ENCODE measurements at places on chromosomes 16 and 17.

DNA sequence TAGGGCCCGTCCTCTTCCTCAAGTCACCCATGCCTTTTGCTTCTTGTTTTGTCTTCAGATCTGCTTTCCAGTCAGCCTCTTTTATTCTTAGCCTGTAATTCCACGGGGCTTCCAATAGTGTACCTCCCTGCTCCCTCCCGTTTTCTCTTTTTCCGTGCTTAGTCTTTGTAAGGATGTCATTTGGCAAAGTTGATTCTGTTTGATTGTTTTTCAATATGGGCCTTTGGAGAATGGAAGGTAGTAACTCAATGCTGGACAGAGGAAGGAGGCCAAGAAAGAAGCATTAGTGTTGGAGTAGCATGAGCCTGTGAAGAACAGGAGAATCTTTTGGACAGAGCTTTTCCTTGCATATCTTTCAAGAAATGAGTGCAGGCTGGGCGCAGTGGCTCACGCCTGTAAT is 6.5 kb downstream of the WWP2 start:
- no peak for DNase-seq

DNA sequence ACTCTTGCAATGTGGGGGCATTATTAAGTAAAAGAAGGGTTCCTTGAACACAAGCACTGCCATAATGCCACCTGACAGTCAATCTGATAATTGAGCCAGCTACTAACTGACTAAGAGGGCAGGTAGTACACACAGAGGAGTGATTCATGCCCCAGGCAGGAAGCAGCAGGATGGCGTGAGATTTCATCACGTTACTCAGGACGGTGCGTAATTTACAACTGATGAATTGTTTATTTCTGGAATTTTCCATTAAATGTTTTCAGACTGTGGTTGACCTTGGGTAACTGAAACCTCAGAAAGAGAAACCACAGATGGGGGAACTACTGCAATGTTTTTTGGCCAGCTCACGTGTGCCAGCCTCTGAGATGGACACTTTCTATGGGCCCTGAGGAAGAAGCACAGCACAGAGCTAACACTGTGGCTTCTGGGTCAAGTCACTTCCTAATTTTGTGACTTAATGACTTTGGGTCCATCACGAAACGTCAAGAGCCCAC is 46.7 kb downstream of the C17orf67 start:
- peak; percentile 24 for DNase-seq

GRCh38 chr17:55303701-55304145 is 39.0 kb downstream of the HLF start:
- DNase-seq: no peak

GRCh38 chr17:46818929-46819859 is 702 bp upstream of the WNT3 start:
- no peak for DNase-seq

GRCh38 chr17:31586946-31587345 is 195.5 kb downstream of the RAB11FIP4 start:
- no peak for DNase-seq

- no peak for DNase-seq
Measured at GRCh38 chr16:4324492-4325252, 8.8 kb downstream of the GLIS2 start.

GRCh38 chr16:82655072-82655714 is 28.4 kb downstream of the CDH13 start:
- DNase-seq: peak; percentile 61

DNA sequence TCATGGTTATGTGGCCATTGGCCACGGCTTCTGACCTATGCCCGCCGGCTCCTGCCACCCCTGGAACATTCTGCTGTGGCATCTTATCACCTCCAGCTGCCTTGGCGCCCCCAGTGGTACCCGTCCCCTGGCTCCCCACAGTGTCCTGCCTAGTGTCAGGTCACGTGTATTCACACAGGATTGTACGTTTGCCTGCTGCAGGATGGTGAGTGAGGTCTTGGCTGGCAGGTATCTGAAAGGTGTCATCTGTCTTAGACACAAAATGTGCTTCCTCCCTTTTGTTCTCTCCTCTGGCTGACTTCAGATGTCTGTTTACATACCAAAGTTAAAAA is 24.9 kb downstream of the DBNDD1 start:
- DNase-seq: no peak

DNA sequence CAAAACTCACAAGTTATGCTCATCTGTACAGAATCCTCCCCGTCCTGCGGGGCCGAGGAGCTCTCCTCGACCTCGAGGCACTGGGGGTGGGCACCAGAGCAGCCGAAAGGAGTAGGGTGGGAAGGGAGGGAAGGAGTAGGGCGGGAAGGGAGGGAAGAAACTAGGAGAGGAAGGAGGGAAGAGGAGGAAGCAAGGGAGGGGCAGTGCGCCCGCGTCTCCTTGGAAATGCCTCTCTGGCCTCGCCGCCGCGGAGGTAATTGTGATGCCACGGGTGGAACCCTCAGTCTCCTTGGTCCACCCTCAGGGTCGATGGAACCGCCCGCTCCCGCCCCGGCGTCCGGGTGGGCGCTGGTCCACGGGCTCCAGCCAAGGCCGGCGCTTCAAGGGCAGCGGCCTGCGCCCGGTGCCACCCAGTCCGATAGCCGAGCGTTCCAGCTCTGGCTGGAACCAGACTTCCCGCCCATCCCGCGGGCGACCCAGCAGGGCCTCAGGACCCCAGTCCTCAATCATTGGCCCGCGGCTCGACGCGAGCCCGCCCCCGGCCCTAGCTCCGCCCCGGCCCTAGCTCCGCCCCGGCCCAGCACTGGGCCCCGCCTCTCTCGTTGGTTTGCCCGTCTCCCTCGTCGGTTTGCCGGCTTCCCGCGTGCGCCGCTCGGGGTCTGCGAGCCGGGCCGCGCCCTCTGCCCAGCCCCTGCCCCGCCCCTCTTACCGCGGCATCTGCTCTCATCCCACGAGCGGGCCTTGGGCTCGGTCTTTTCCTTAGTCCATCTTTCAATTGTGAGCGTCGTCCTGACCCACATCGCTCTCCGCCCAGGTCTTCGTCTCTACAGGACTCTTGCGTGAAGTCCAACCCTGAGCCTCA is 596 bp downstream of the PROCA1 start:
- DNase-seq: peak; percentile 76

GRCh38 chr16:10681310-10682308 is 13.1 kb downstream of the TEKT5 start:
- no peak for DNase-seq

GRCh38 chr16:57240851-57241250 is 4.2 kb upstream of the ARL2BP start:
- DNase-seq: no peak

DNA sequence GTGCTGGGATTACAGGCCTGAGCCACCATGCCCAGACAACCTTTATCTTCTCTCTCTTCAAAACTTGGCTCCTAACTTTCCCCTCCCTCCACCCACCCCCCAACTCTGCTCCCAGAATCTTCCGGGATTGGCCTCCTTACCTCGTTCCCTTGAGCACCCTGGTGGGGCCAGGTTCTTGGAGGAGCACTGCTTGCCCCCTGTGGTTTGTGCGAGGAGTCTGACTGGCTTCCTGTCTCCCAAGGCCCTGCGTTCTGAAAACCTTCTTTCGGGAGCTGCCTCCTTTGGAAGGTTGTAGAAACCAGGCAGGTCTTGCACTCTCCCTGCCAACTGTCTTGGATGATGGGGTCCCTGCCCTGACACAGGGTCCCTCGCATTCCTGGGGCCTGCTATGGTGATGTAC is 19.8 kb downstream of the PLXDC1 start:
- no peak for DNase-seq

- DNase-seq: no peak
Measured at GRCh38 chr16:18832613-18833012, 31.3 kb upstream of the ARL6IP1 start.

- no peak for DNase-seq
Measured at GRCh38 chr16:58589326-58589905, 40.2 kb downstream of the CNOT1 start.

DNA sequence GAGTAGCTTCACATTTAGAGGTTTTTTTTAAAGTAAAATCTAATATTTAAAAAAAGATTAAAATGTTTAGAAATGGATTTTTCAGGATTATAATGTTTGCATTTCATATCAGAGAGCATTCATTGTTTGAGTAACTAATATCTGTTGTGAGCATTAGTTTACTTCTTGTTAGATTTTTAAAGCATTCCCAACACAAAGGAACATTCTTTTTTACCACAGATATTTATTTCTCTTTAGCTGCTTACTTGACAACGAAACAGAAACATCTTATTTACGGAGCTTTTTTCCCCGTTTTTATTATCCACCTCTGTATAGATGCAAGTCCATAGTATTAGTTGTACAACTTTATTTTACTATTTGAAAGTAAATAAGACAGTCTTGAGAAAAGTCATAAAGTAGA is 53.0 kb downstream of the NFAT5 start:
- no peak for DNase-seq

DNA sequence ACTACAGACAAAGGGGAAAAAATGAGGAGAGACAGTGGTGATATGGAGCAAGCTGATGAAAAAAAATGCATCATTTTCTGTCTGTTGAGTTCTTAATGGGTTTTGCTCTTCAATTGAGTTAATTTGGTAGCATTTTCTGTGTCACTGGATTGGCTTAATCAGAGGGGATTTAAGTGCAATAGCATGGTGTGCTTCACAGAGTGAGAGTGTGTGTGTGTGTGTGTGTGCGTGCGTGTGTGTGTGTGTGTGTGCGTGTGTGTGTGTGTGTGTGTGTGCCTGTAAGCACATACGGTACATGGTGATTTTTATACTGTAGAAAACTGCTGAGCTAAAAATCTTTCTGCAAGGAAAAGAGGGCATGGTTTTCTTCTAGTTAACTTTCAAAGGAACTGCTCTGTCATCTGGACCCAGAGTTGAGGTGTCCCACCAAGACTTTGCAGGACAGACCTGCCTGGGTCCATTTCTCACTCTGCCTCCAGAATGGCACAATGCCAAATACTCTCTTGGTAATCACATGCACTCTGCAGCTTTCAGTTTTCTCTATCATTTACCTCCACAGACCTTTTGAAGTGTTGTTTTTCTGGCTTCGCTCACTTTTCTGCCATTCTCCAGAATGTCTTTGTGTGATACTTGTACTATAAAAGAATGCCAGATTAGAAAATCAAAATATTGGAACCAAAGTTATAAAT is 952.6 kb upstream of the SOX9 start:
- DNase-seq: no peak

DNA sequence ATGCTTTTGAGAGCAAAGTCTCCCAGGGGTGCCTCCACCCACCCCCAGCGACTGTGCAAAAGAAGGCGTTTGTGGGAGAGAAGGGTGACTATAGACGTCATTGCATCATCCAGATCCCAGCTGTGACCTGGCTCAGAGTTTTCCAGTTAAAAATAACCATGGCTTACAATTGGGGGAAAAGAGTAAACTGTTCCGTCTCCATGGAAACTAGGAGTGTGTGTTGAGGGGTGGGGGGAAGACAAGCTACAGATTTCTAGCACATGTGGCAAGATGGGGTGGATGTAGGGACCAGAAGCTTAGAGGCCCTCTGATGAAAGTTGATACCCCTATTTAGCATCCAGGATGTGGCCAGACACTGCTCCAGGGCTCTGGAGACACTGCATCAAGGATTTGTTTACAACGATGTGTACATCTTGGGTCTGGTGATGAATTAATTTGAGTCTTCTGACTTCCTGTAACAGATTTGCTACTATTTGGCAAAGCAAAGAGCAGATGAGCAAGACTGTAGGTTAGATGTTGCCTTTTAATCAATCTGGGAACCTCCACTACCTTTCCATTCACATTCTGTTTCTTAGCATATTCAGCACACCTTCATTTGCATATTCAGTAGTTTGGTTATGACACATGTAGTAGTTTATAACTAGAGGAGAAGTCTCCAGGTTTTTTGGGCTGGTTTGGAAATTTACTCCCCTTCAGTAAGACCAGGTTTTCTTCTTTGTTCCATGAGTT is 6.2 kb upstream of the DUSP14 start:
- no peak for DNase-seq

- DNase-seq: no peak
Measured at GRCh38 chr17:19485800-19486340, 47.8 kb upstream of the SLC47A1 start.

DNA sequence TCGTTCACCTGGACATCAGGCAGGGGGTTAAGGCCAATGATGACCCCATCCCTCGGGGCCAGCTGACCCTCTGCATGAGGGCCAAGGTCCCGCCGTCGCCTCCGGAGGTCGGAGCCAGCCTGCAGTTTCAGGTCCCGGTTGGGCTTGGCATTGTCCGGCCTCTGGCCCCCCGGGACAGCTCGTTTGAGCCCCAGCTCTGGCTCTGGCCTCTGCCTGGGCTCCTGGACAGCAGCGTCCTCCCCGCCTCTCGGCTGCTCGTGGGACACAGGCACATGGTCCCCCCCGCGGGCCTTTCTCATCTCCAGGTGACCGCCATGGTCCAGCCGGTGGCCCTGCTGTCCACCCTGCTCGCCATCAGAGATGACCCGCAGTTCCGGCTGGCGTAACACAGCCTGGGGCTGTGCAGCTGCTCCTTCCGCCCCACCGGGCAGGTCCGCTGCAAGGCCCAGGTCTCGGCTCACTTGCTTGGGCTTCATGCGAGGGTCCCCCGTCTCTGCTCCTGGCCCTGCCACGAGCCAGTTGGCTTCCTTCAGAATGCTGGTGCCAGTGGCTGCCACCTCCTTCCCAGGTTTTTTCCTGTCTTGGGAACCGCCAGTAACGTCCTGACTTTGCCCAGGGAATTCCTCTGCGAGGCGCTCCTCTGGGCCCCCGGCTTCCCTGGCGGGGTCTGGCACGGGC is 6.7 kb downstream of the NDUFAF8 start:
- DNase-seq: no peak

DNA sequence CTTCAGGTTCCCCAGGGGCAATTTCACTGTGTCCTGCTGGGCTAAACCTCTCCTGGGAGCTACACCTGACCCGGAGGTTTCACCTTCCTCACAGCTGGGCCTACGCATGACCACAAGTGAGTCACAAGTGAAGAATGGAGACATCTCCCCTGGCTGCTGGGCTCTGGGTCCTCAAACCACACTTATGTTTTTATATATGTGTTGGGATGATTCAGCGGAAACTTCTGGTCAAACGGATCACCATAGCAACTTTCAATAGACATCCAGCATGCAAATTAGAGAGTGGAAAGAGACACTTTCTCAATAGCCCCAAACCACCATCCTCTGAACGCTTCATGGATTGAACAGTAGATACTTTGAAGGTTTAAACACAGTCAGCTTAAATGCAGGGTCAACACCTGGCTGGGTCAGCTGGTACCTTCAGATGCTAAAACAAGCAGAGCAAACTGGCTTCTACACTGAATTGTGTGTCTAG is 28.0 kb upstream of the MAF start:
- DNase-seq: peak; percentile 12

GRCh38 chr17:70517816-70518215 is 348.5 kb downstream of the KCNJ2 start:
- no peak for DNase-seq

GRCh38 chr16:58012481-58012880 is 11.3 kb downstream of the USB1 start:
- DNase-seq: no peak

DNA sequence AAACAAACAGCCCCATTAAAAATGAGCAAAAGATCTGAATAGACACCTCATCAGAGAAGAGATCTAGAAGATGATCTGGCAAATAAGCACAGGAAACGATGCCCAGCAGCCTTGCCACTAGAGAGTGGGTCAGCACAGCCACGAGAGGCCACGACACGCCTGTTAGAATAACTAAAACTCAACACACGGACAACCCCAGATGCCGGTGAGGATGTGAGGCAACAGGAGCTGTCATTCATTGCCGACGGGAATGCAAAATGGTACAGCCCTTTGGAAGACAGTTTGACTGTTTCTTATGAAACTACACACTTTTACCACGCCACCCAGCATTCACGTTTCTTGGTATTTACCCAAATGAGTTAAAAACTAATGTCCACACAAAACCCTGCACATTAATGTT is 31.5 kb downstream of the CBFA2T3 start:
- no peak for DNase-seq

GRCh38 chr17:78724999-78725398 is 57.1 kb downstream of the CYTH1 start:
- DNase-seq: no peak

GRCh38 chr17:38329808-38330730 is 13.7 kb downstream of the GPR179 start:
- DNase-seq: no peak

Measured in activated gamma-delta T cell treated with anti-CD3 and anti-CD28 coated beads, Interleukin-2, amount 50 U/mL, for 16 hours (primary cell).